Placental epithelial cell (primary cell): ENCODE measurements at places on chromosomes 7 and 10. TPM values are rescaled to one million over a fixed set of nuclear protein-coding genes. Genes with fewer than 3 reads are reported as not detected.

The TMEM213 gene
- not detected in 2 replicates for total RNA-seq

The PON1 gene
- not detected in 2 replicates for total RNA-seq

The HPS1 gene
- 36.7 and 43.2 TPM in 2 replicates for total RNA-seq

The NRP1 gene
- total RNA-seq = 1.6 and 2.4 TPM in 2 replicates

The ATOH7 gene
- under 0.01 TPM in 1 of 2 replicates, not detected in the other for total RNA-seq

The LRRC4 gene
- under 0.01 and 0.11 TPM in 2 replicates for total RNA-seq

The OPALIN gene
- total RNA-seq = not detected in 2 replicates

The CALN1 gene
- total RNA-seq = not detected in 2 replicates

The MRC1 gene
- under 0.01 and 0.11 TPM in 2 replicates for total RNA-seq
